Brain (organoid and tissue), 16 donors: ENCODE measurements at places on chromosomes 2 and 18.

- no peak for DNase-seq
These were observed 286.3 kb downstream of the OSR1 start for GRCh38 chr2:19072161-19072560.

DNA sequence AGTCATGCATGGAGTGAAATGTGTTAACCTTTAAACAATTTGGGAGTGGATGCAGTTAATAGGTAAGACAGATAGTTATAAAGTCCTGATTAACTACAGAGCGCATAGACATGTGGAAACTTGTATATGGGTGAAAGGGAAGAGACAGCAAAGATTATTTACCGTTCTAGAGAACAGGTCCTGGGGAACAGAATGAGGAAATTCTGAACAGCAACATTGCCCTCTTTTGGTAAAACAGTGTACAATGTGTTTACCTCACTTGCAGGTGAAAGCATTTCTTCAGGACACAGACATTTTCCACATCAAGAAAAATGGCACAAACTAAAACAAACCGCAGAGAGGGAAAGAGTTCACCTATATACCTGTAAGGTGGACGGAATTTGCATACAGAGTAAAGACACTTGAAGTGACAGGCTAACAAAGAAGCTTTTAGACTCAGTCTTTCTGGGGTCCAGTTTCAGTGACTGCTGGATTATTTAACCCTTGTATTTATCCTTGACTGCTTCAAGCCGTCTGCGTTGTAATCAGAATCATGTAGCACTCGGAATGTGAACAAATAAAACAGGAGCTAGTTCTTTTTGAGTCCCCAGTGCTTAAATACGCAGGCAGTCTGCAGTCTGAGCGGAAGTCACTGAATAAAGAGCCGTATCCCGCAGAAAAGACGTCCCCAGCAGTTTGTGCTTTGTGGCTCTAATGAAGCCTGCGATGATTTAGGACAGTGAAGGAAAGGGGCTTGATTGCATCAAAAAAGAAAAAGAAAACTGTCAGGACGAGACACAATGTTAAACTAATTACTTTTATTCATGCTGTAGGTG is 364.8 kb upstream of the GALNT5 start:
- peak; percentile 92 for DNase-seq

GRCh38 chr2:101723371-101724124 is 26.0 kb downstream of the MAP4K4 start:
- no peak for DNase-seq

GRCh38 chr2:200614249-200614648 is 28.4 kb downstream of the AOX1 start:
- no peak for DNase-seq

- DNase-seq = peak; percentile 77
These were observed 61.0 kb downstream of the AQP4 start for GRCh38 chr18:26804519-26804918.

DNA sequence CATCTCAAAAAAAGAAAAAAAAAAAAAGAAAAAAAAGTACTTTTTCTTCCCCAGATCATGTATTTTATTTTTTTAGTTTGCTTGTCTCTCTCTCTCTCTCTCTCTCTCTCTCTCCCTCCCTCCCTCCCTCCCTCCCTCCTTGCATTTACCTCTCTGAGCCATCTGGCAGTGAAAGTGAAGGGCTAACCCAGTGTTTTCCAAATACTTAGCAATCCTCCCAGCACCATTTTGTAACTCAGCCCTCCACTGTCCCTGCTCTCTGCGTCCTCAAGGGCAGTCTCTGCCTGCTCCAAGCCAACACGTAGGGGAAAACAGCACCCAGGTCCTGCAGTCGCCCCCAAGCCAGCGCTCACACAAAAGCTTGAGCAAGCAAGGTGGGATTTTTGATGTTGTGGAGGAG is 19.6 kb upstream of the TEX44 start:
- no peak for DNase-seq

DNA sequence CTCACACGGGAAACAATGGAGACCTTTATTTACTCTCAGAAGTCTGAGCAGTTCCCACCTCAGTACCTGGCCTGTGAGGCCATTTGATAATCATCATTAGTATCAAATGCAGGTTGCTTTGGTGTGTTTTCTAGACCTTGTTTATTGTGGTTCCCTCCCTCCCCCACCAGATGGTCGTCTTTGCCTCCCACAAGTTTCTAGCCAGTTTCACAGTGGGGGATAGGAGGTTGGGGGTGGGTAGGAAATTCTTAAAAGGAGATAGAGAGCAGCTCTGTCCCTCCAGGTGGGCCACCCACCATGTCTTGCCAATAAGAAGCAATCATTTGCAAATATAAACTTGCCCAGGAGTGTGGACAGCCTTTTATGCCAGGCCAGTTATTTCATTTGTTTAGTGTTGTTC is 31.3 kb downstream of the SETBP1 start:
- DNase-seq = no peak

DNA sequence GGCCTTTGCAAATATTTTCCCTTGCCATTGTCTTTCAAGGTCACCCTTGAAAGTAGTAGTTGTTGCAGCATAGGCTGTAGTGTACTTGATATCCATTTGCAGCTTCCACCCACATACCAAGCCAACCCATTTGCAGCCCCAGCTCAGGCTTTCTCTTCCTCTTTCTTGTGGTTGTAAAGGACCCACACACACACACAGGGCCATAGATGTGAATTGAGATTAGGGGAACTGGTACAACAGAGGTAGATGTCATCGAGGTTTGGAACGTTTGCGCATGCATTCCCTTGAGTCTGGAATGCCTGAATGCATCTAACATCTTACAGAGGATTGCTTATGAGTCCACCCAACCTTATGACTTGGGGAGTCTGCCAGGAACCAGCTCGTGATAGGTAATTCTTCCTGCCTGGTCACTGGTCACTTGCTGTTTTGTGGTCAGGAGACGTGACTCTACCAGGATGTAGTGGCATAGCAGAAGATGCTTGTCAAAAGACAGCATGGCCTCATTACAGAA is 91.9 kb downstream of the MRPS9 start:
- DNase-seq = no peak

- DNase-seq = no peak
These were observed 2.8 kb upstream of the BUB1 start for GRCh38 chr2:110680709-110681108.

GRCh38 chr2:60091266-60091665 is 462.2 kb downstream of the BCL11A start:
- no peak for DNase-seq

DNA sequence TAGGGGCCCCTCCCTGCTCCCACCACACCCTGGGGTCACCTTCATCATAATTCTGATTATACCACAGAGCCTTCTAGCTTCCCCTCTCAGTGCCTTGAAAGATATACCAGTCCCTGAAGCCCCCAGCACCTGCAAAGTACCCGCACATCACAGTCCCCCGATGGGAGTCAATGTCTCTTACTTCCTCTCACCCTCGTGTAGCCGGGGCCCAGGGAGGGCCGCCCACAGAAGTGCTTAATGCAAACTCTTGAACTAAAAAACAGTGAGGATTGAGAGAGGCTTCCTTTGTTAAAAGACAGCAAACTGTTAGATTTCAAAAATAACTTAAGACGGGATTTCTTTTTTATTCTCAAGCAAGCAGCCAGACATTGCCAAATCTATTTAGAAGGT is 76.5 kb downstream of the SFXN5 start:
- DNase-seq = no peak

DNA sequence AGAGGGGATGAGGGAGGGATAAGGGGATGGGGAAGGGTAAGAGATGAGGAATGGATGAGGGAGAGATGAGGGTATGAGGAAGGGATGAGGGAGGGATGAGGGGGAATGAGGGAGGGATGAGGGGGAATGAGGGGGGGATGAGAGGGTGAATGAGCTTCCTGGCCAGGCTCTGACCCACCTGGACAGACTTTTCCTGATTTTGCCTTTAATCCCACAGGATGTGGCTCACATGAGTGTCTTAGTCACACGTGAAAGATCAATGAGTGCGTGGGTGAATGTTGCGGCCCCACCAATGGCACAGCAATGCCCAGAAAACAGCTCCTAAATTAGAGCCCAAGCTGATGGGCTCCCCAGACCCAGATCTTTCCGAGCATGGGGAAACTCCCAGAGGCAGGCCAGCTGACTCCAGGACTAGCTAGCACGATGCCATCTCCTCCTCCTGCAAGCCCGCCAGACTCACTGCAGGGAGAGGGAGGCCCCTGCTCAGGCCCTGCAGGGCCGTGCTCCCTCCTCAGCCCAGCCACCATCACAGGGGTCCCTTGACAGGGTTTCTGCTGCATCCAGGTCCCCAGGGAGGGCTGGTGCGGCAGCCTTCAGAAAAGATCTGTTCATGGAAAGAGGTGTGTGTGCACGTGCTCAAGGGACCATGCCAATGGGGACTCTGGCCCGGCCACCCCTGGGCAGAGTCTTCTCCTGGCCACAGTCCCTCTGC is 41.4 kb downstream of the AQP12A start:
- no peak for DNase-seq

DNA sequence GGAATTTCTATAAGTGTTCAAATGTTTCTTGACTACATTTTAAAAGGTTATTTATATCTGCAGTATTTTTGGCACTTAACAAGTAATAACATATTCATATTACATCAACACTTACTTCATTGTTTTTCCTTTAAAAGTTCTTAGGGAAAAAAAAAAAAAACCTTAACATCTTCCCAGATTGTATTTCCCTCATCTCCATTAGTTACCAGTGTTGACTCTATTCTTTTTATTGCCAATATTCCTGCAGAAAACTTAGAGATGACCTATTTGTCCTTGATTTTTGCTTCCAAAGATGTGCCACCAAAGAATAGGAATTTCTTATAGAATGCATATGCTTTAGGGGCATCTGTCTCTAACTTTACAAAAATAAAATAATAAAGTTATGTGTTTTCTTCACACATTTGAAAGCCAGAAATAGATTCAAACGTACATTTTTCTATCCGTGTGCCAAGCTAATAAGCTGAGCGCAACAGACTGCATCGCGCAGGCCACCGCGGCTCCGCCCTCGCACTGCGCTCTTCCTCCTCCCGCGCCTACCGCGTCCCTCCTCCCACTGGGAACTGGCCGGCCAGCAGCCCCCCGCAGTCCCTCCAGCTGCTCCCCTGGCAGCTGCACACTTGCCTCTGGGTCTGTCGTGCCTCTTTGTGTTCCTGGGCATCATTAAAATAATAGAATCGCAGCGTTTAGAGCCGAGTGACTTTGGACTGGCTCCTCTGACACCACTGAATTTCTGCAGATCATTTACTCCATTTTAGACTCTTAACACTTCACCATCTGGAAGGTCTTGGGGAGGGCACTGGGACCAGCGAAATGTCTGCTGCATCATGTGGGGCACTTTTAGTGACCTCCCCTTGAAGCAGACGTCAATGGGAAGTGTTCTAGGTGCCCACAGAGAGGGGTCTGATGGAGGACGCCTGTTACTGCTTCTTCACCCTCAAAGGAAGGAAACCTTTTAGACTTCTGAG is 21.2 kb upstream of the NAB1 start:
- DNase-seq = peak; percentile 70

DNA sequence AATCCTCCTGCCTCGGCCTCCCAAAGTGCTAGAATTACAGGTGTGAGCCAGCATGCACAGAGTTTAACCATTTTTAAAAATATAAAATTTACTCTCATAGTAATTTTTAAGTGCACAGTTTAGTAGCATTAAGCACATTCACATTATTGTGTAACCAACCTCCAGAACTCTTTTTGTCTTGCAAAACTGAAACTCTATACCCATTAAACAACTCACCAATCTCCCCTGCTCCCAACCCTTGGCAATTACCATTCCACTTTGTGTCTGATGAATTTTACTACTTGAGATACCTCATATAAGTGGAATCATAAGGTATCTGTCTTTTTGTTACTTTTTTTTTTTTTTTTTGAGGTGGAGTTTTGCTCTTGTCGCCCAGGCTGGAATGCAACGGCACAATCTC is 112.5 kb downstream of the BMPR2 start:
- DNase-seq = no peak

DNA sequence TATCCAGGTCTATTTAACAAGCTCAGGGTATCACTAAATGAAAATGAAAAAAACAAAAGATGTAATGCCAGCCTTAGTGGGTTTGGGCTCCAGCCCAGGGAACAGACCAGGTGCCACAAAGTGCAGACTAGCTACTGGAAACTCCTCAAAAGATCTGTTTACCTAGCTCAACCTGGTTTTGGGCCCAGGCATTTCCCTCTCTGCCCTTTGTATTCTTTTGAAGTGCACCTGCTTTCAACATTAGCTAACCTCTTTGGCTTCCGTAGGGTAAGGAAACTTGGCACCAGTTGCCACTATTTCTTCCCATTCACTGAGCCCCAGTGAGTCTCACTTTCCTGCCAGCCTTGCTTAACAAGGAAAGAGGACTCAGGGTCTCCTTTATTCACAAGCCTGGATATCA is 123.6 kb upstream of the CDCA7 start:
- DNase-seq = no peak

DNA sequence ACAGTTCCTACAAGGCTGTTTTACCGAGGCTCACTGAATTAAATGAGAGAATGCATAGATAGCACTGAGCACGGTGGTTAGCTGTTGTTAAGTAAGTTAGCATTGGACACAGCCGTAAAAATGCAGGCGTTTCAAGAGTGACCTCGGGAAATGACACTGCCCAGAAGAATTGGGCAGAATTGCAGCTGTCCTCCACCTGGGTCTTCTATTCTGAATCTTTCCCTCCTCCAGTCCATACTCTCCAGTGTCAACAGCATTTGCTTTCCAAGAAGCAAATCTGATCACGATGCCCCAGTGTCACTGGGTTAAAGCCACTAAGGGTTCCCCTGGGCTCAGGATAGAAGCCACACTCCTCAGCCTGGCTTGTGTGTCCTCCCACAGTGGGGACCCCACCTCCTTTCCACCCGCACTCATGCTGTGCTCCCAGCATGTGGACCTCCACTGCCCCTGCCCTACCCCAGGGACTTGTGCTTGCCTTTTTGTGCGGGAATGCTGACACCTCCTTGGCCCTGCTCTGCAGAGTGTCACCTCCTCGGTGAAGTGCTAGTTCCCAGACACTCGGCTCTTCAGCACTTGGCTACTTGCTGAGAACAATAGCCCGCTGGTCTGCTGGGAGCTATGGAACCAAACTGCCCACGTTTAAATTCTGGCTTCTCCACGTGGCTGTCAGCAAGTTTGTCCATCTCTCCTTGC is 135.0 kb downstream of the ANTXR1 start:
- no peak for DNase-seq

GRCh38 chr2:186751078-186751477 is 57.2 kb downstream of the FAM171B start:
- no peak for DNase-seq

- DNase-seq = peak; percentile 81
These were observed 81.1 kb downstream of the RAPH1 start for GRCh38 chr2:203453858-203454451.

DNA sequence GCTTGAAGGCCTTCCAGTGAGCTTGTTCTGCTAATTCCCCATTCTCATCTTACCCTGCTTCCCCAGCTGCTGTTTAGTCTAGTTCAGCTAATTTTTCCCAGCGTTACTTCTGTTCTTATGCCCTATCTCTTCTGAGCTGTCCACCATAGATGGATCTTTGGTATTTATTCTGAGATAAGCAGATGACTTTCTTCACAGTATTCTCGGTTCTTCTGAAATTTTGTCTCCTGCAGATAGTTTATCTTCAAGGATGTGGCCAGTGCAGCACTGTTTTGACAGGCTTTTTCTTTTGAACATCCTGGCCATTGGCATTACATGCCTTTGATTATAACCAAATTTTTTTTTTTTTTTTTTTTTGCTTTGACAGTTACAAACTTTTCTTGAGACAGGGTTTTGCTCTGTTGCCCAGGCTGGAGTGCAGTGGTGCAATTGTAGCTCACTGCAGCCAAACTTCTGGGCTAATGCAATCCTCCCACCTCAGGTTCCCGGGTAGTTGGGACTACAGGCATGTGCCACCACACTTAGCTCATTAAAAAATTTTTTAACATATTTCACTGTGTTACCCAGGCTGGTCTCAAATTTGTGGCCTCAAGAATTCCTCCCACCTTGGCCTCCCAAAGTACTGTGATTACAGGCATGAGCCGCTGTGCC is 134.2 kb downstream of the WDSUB1 start:
- no peak for DNase-seq
